Glutamatergic neuron (in vitro differentiated cells): ENCODE measurements at places on chromosomes 12 and 14.
A peak's percentile ranks its signal among the peaks of the same experiment; 100 is the strongest.

DNA sequence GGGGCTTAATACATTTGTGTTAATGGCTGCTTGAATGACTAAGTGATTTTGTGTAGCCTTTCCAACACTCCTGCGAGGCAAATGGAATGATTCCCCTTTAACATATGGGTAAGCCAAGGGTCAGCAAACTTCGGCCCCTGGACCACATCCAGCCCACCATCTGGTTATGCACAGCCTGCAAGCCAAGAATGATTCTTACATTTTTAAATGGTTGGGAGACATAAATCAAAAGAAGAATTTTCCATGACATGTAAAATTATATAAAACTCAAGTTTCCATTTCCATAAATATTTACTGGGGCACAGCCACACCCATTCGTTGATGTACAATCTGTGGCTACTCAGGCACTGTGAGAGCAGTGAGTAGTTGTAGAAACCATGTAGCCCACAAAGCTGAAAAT is 9.0 kb downstream of the SLC8B1 start:
- DNase-seq = no peak

- no peak for DNase-seq
Observed at GRCh38 chr12:57519796-57520052, 590 bp downstream of the DDIT3 start.

GRCh38 chr12:124872068-124872719 is 8.5 kb upstream of the SCARB1 start:
- peak; percentile 42 for DNase-seq

- DNase-seq = no peak
Observed at GRCh38 chr12:54306925-54307741, 6.3 kb upstream of the NFE2 start.
